Sigmoid colon (tissue), 7 donors: ENCODE measurements at places on chromosomes 12 and 14.

DNA sequence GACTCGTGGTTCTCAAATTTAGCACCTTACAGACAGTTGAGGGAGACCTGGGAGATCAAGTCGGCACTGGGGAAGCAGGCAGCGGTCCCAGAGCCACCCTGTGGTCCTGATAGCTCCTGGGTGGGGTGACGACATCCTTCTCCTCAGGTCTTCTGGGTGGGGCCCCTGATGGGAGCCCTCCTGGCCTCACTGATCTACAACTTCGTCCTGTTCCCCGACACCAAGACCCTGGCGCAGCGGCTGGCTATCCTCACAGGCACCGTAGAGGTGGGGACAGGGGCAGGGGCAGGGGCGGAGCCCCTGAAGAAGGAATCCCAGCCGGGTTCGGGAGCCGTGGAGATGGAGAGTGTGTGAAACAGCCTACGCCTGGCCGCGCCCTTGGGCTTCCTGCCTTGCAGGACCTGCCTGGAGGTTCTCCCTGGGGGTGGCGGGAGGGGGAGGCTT, 2.6 kb downstream of the AQP6 start:
- H3K27ac ChIP-seq, result peak overlapping the region; percentile 60
- no peaks in the 10 kb centered on the region for H3K36me3 ChIP-seq
- no peak overlapping the region for H3K4me3 ChIP-seq
- H3K27me3 ChIP-seq, result no peaks in the 10 kb centered on the region
- H3K4me1 ChIP-seq, result peaks cover 18% of the 10 kb centered on the region
- DNase-seq, result peak; percentile 67

DNA sequence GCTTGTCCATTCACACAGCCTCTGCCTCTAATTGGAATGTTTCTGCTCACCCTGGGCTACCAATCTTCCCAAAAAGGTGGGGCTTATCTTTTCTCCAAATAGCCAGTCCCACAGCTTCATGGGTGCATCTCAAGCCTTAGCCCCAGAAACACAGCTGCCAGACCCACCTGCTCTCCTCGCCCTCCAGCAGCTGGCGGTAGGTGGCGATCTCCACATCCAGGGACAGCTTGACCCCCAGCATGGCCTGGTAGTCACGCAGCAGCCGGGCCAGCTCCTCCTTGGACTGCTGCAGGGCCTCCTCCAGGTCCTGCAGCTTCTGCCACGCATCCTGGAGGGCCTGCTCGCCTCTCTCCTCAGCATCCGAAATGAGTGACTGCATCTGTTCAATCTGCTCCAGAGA, 11.1 kb downstream of the KRT77 start:
- H3K4me3 ChIP-seq, result no peak overlapping the region
- peaks cover 18% of the 10 kb centered on the region for H3K27me3 ChIP-seq
- no peak overlapping the region for H3K27ac ChIP-seq
- no peaks in the 10 kb centered on the region for H3K36me3 ChIP-seq
- DNase-seq, result no peak
- peaks cover 13% of the 10 kb centered on the region for H3K4me1 ChIP-seq

- H3K4me3 ChIP-seq, result no peak overlapping the region
- no peak for DNase-seq
- no peaks in the 10 kb centered on the region for H3K36me3 ChIP-seq
- H3K27ac ChIP-seq, result peak overlapping the region; percentile 68
- H3K4me1 ChIP-seq, result peaks cover 38% of the 10 kb centered on the region
These were observed 297.5 kb downstream of the RPAP3 start for GRCh38 chr12:47408171-47408871.

- H3K27ac ChIP-seq, result no peak overlapping the region
- no peaks in the 10 kb centered on the region for H3K4me1 ChIP-seq
- H3K4me3 ChIP-seq, result no peak overlapping the region
- H3K36me3 ChIP-seq, result no peaks in the 10 kb centered on the region
- no peak for DNase-seq
These were observed 124.1 kb upstream of the RFLNA start for GRCh38 chr12:124170760-124171159.

GRCh38 chr12:50572760-50573159, 68.0 kb downstream of the DIP2B start:
- no peak for DNase-seq
- no peak overlapping the region for H3K27ac ChIP-seq
- peaks cover 71% of the 10 kb centered on the region for H3K4me1 ChIP-seq
- H3K4me3 ChIP-seq, result no peak overlapping the region
- H3K27me3 ChIP-seq, result no peaks in the 10 kb centered on the region
- no peaks in the 10 kb centered on the region for H3K36me3 ChIP-seq
